ENCODE measurements at places on chromosomes 16 and 17. TPM values are rescaled to one million over a fixed set of nuclear protein-coding genes. Genes with fewer than 3 reads are reported as not detected.

Gene HSD3B7
- 11.7 TPM for polyA plus RNA-seq

- no peak for DNase-seq
These were observed 18.0 kb downstream of the KCTD2 start for GRCh38 chr17:75064867-75065561.

- DNase-seq, result peak; percentile 43
These were observed 55.8 kb downstream of the SALL1 start for GRCh38 chr16:51095084-51095881.

Gene RAB26
- 19.1 TPM for polyA plus RNA-seq

GRCh38 chr17:44919411-44919810 lies 4.1 kb upstream of the GFAP start:
- DNase-seq, result no peak

Gene HS3ST3A1
- polyA plus RNA-seq, result 0.27 TPM

DNA sequence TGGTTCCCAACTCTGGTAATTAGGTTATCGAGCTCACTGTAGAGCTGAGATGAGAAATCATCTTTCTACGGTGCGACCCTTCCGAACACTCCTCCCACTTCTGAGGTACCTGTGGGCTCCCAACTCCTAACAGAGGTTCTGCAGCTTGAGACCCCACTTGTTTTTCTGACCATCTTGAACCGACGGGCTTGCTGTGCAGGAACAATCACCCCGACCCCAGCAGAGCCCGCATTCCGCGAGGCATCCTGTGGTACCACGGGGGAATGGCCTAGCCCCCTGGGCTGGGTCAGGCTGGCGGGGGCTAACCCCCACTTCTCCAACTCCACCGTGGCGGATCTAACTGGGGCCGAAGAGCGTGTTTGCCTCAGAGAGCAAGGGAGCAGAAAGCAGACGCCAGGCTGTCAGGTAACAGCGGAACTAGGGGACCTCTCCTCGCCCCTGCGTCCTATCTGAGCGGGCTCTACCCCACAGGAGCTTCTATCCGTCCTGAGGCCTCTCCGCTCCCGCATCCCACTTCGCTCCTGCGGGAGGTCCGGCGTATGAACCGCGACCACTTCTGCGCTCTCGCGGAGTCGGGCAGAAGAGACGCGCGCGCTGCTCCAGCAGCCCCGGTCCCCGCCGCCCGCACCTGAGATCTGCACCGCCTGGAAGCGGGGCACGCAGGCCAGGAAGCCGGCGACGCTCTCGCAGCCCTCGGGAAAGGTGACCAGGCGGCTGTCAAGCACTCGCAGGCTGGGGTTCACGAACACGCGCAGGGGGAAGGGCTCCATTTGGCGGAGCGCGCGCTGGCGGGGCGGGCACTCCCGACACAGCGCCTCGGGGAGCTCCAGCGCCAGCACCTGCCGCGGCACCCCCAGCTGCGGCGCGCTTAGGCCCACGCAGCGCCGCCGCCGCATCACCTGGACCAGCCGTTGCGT lies 761 bp downstream of the PDF start:
- DNase-seq, result no peak

DNA sequence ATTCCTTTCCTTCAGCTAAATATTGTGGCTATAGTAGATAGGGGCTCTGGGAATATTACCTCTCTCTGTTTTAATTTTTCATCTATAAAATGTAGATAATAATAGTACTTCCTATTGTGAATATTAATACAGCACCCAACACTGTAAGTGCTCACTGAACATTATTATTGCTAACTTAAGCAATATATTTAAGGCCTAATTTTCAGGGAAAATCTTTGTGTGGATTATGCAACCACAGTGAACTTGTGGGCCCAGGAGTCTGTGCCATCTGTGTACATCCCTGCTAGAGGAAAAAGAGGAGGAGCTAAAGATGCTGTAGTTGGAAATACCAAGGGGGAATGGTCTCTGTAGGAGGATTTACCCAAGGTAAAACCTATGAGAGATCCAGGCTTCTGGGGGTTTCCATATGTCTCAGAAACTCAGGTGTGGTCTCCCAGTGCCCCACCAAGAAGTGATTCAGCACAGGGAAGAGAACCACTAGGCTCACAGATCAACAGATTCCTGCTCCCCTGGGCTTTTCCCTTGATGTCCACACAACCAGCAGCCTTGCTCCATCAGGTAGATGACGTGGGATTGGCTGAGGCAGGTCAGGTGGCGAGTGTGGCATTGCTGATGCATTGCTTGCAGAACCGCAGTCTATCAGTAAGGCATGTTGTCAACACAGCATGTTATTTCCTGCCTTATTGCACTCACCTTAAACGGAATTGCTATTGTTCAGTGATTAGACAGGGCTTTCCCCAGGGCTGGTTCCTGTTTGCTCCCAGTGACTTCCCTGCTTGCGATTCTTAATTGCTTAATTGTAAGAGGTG lies 1.6 kb upstream of the N4BP1 start:
- peak; percentile 60 for DNase-seq

GRCh38 chr16:26493751-26494150 lies 573.0 kb upstream of the C16orf82 start:
- no peak for DNase-seq

GRCh38 chr16:46908540-46909372 lies 24.6 kb downstream of the GPT2 start:
- DNase-seq, result peak; percentile 27

Gene TMEM100
- 12.6 TPM for polyA plus RNA-seq

- DNase-seq, result no peak
These were observed 43.5 kb downstream of the NT5M start for GRCh38 chr17:17346428-17347233.

DNA sequence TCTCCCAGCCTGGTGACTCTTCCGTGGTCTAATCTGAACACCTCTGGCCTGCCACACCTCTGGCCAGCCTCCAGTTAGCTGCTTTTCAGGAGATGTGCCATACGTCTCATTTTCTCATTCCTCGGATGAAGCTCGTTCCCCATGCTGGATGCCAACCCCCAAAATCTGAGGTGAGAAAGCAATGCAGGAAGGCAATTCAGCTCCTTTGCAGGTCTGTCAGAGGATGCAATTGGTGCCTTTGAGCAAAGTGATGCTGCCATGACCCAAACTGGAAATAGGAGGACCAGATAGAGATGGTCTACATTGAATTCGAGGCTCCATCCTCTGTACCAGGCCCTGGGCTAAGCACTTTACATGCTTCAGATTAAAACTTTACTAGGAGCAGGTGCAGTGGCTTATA lies 11.0 kb upstream of the CUEDC1 start:
- no peak for DNase-seq

GRCh38 chr16:61812251-61812650 lies 224.0 kb downstream of the CDH8 start:
- DNase-seq, result no peak

GRCh38 chr16:85041219-85042166 lies 13.9 kb downstream of the KIAA0513 start:
- DNase-seq, result no peak

- DNase-seq, result no peak
These were observed 22.0 kb upstream of the ALDH3A1 start for GRCh38 chr17:19769946-19770652.

DNA sequence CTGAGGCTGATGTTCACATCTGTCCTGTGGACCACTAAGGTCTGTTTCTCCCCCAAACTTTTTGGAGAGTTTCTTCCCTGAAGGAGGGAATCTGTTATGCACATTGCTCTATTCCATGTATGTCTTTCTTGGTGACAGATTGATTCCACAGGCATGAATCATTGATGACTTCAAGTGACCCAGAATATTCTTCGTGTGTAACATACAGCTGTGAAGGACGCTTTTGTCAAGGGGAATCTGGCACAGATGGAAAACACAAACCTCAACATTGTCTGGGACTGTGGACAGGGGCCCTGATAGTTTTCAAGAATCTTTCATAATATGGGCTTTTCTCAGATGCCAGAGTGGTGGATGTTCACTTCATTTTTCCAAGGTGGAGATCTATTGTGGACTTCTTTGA lies 223.1 kb upstream of the MAF start:
- no peak for DNase-seq

GRCh38 chr16:62450291-62450690 lies 414.1 kb upstream of the CDH8 start:
- no peak for DNase-seq

DNA sequence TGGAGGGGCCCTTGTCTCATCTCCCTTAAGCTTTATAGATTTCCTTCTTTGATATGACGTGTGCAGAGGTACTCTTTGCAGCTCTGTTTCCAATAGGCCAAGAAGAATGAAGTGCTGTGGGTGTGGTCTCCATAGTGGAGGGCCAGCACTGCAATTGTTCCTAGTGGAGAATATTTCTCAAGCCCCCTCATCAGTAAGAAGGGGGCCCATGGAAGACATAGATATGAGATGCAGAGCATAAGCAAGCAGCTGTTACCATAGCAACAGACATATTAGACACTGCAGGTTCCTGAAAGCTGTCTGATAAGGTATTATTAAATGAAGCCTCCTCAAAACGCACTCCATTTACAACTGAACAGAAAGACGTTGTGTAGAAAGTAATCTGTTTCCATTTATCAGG lies 240.7 kb downstream of the ZFHX3 start:
- DNase-seq, result no peak

All from large intestine (tissue), 12 donors.